ENCODE measurements at places on chromosomes 7 and 10. TPM values are rescaled to one million over a fixed set of nuclear protein-coding genes. Genes with fewer than 3 reads are reported as not detected.
A peak's percentile ranks its signal among the peaks of the same experiment; 100 is the strongest.

DNA sequence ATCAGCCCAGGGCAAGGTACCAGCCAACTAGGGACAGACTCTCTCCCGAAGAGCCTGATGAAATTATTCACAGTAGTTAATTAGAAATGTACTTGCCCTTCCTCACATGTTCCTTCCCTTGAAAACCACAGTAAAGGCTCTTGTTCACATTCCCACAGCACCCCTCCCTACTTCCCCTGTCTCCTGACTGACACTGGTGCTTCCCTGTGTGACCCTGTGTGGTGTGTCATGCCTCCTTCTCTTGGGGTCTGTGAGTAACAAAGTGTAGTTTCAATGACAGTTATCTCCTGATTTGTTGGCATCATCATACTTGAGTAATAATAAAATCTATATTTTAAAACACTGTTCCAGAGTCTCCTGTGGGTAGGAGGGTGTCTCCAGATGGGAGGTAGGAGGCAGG, 209.7 kb downstream of the ABCA13 start:
- H3K4me3 ChIP-seq: no peak overlapping the region
- no peak overlapping the region for H3K27ac ChIP-seq
- no peaks in the 10 kb centered on the region for H3K36me3 ChIP-seq

DNA sequence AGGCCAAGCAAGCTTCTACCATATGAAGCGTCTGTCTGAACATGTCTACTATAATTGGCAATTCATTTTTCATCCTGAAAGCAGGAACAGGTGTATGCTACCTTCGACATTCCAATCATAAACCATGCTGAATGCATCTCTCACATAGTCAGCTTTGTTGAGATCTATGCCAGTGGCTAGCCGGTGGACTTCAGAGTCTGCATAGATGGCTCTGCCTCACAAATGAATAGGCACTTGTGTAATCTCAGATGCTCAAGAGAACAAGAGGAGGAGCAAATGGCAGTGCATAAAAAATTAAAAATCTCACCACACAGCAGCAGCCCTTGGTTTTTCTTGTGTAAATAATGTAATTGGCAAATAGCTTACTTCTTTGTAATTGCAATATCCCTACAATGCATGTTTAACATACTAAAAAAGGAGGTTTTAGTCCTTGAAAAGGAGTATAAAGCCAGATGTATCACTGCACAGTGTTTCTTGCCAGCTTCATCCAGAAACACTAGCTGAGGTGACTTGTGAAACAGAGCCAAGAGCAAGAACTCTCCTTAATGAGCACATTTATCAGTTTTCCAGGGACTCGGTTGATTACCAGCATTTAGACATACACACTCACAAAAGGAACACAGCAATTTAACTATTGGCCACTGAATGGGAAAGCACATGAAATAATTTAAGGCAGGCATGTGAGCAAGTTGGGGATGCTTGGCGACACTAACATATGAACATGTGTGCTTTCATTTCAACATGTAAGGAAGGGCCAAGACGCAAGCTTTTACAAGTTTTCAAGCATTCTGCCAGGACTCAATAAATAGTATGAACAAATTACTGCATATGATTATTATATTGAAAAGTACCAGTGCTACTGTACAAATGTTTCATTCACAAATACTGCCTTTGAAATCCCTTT, 249.9 kb upstream of the PLXNA4 start:
- H3K4me1 ChIP-seq: no peaks in the 10 kb centered on the region
- no peak overlapping the region for H3K4me3 ChIP-seq
- no peaks in the 10 kb centered on the region for H3K27me3 ChIP-seq
- no peak for DNase-seq
- no peaks in the 10 kb centered on the region for H3K36me3 ChIP-seq

DNA sequence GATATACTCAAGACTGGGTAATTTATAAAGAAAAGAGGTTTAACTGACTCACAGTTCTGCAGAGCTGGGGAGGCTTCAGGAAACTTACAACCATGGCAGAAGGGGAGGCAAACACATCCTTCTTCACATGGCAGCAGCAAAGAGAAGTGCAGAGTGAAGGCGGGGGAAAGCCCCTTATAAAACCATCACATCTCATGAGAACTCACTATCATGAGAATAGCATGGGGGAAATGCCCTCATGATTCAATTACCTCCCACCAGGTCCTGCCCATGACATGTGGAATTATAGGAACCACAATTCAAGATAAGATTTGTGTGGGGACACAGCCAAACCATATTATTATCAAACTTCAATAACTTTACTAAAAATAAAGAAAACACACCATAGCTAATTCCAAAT, 30.4 kb upstream of the JAZF1 start:
- H3K36me3 ChIP-seq: no peaks in the 10 kb centered on the region
- H3K4me1 ChIP-seq: no peaks in the 10 kb centered on the region
- no peak overlapping the region for H3K27ac ChIP-seq
- no peak for DNase-seq

GRCh38 chr7:37683246-37684120, at the start of gene GPR141:
GPR141 (plus strand) TSS chr7:37683766; CDS start chr7:37740394, 56,628 bp downstream.
- no peaks in the 10 kb centered on the region for H3K4me1 ChIP-seq
- no peaks in the 10 kb centered on the region for H3K27me3 ChIP-seq
- H3K27ac ChIP-seq: no peak within 1 kb of the TSS
- no peak within 1 kb of the TSS for H3K4me3 ChIP-seq

- H3K4me1 ChIP-seq: peaks cover 14% of the 10 kb centered on the region
- H3K27me3 ChIP-seq: no peaks in the 10 kb centered on the region
- peak overlapping the region; percentile 43 for H3K27ac ChIP-seq
- no peaks in the 10 kb centered on the region for H3K36me3 ChIP-seq
These were observed 327.3 kb upstream of the NRP1 start for GRCh38 chr10:33661580-33662336.

GRCh38 chr7:24059775-24060174, 224.2 kb upstream of the NPY start:
- no peaks in the 10 kb centered on the region for H3K4me1 ChIP-seq
- no peak overlapping the region for H3K4me3 ChIP-seq
- no peak for DNase-seq
- H3K36me3 ChIP-seq: no peaks in the 10 kb centered on the region
- no peak overlapping the region for H3K27ac ChIP-seq
- no peaks in the 10 kb centered on the region for H3K27me3 ChIP-seq

Gene MRLN
- total RNA-seq: not detected

Gene EN2
- total RNA-seq: 0.98 TPM

Gene MSMB
- not detected for total RNA-seq

Gene HOXA11
- 9.8 TPM for total RNA-seq
